NCI-H524 treated with DMSO at 0.1 percent for 48 hours (cell line): ENCODE measurements at places on chromosomes 12 and 14.
A peak's percentile ranks its signal among the peaks of the same experiment; 100 is the strongest.

DNA sequence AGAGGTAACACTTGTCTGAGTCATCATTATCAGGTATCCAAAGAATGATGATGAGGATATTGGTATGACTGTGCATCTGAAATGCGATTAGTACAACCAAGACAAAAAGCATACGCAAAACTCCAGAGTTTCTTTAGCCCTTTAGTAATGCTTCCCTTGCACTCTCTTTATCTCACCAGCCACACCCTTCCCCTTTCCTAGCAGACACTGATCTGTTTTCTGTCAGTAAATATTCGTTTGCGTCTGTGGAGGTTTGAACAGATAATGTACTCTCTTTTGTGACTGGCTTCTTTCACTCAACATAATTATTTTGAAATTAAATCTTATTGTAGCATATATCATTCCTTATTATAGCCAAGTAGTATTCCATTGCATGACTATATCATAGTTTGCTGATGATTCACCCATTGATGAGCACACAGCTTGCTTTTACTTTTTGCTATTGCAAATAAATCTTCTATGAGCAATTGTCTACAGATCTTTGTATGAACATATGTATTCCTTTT lies 775.7 kb downstream of the SLC6A15 start:
- no peak for DNase-seq

- peak; percentile 56 for DNase-seq
Measured at GRCh38 chr14:21068521-21069387, 1.4 kb upstream of the ARHGEF40 start.

DNA sequence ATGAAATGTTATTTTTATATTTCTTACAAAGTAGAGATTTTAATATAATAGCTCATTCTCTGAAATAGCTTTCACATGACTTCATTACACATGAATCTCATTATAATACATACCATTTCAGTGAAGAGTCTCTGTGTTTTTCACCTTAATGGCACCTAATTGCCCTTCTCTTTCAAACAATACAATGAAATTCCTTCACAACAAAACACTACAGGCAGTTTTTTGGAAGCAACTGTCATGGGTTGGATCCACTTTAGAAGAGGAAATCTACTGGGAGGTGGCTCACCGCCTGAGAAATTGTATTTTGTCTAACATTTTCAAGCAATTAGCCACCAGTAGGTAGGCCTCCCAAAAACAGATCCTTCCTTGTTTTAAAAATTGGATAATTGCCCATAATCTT lies 40.3 kb upstream of the RGS6 start:
- DNase-seq = no peak

DNA sequence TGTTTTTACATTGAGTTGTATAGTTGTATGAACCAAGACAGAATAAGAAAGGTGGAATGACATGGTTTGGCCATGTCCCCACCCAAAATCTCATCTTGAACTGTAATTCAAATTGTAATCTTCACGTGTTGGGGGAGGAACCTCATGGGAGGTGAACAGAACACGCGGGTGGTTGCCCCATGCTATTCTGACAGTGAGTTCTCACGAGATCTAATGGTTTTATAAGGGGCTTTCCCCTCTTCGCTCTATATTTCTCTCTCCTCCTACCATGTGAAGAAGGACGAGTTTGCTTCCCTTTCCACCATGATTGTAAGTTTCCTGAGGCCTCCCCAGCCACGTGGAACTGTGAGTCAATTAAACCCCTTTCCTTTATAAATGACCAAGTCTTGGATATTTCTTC lies 25.3 kb downstream of the DDHD1 start:
- no peak for DNase-seq

- no peak for DNase-seq
Measured at GRCh38 chr12:104463368-104463767, 6.6 kb downstream of the CHST11 start.

GRCh38 chr14:54169254-54169924 lies 212.8 kb upstream of the BMP4 start:
- DNase-seq = peak; percentile 30

DNA sequence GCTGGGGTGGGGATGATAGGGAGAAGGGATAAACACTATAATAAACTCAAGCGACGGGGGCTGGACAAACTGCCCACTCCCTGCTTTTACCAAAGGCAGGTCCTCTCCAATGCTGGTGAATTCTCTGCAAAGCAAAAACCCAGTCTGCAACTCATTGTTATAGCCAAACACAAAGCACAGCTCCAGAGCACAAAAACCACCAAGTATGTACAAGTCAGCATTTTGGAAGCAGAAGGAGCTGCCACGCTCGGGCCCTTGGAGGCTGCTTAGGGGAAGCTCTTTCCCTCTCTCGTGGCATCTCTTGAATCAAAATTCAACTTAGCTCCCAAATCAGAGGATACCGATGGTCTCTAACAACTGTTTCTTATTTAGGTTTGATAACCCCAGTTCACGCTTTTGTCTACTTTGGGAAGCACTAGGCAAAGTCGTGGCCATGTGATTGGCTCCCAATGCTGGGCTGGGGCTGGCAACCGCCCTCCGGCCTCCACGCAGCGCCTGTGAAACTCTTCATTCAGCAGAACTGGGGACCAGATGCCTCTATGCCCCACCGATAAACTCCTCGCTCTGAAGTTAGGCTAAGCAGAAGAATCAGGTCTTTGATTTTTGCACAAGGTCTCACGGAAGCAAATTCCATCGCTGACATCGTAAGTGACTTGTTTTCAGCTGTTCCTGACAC lies 158.5 kb upstream of the FOXN3 start:
- no peak for DNase-seq

DNA sequence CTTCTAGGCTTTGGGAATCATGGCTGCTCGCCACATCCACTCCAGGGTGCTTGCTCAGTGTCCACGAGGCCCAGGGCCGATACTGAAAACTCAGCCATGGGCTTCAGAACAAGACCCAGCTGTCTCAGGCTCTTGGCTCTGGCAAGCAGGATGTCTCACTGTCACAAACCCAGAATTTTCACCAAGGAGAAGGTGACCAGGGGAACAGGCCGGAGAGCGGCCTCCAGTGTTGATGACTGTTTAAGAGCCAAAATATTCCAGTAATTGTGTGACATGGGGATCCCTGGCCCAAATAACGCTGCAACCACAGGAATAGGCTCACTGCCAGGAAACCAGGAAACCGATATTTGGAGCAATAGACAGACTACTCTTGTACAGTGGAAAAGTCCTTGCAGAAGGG lies 9.8 kb upstream of the SERPINA5 start:
- DNase-seq = no peak

DNA sequence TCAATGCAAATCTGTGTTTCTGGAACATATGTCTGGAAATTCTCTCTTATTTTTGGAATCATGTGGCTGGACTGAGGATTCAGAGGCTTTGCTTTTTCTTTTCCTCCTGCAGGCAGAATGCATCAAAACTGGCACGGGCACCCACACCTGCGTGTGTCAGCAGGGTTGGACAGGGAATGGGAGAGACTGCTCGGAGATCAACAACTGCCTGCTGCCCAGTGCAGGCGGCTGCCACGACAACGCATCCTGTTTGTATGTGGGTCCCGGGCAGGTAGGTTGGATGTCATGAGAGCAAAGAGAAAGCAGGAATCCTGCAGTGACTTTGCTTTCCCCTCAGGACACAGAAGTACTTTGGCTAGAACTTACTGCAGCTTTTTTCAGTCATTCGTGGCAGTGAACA lies 90.3 kb downstream of the STAB2 start:
- no peak for DNase-seq

- DNase-seq = no peak
Measured at GRCh38 chr12:65300679-65301349, 22.3 kb downstream of the MSRB3 start.

DNA sequence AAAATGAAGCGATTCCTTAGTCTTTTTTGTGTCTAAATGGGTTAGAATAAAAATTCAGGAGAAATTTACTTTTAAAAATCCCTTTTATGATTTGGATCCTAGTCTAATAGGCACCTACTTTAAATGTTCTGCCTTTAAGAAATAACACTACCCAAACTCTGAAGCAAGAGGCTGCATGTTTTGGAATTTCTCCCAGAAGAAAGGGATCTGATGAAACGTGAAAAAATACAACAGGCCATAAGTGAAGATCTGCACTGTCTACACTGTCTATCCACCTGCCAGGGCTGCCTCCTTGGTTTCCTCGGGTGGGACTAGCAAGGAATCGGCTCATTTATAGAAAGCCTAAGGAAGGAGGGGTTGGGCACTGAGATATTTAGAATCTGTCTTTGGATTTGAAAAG lies 22.1 kb downstream of the ACVR1B start:
- DNase-seq = no peak

DNA sequence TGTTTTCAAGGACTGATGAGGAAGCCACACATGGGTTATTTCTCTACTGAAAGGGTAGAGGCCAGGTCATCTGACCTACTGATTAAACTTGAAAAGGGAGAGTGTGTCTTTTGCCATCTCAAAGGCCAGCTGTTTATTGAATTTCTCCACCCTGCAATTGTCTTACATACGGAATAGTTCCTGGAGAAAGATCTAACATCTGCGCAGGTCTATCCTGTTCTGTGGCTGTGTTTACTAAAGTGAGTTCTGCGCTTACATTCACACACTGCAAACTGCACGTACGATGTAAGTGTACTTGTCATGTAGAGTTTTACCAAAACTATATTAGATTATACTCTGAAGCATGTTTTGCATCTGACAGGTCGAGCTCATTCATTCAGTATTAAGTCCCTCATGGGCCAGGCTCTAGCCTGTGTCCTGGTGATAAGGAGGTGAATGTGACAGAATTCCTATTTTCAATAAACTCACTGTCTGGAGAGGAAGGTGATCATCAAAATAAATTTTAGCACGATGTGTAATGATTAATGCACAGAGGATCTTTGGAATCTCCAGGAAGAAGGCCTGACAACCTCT lies 96.6 kb downstream of the PRKCH start:
- DNase-seq = no peak

- DNase-seq = no peak
Measured at GRCh38 chr12:32284561-32284960, 114.8 kb upstream of the FGD4 start.

GRCh38 chr14:72607386-72608130 lies 286.3 kb downstream of the DPF3 start:
- DNase-seq = peak; percentile 92

DNA sequence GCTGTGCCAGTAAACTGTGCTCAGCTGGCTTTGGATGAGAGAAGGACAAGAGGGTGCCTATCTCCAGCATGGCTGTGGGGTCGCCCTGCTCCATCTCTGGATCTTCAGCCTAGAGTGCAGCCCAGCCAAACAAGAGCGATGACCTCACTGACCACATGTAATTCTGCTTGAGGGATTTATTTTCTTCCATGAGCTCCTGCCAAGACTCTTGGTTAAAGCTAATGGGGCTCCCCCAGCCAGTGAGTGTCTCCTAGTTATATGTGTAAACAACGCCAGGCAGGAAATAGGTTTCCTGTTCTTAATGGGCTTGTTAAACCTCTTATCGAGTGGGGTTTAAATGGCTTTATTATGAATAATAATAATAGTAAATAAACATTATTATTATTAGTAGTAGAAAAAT lies 397.2 kb downstream of the NRXN3 start:
- no peak for DNase-seq

DNA sequence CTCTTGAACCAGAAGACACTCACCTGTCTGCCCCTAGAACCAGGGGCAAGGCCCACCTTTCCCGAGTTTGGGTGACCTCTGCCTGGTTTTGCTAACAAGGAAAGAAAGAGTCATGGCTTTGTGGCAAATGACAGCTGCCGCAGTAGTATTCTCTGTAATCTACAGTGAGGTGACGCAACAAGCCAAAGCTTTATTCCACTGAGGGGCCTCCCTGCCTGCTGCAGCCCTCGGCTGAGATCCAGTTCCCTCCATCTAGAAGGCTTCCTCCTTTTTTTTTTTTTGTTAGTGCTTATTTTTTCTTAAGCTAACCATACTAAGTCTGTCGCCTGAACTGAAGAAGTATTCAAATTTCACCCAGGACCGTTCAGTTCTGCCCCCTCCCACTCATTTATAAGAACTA lies 142.3 kb upstream of the TMCC3 start:
- no peak for DNase-seq

- DNase-seq = no peak
Measured at GRCh38 chr14:36408388-36408787, 88.0 kb upstream of the MBIP start.

DNA sequence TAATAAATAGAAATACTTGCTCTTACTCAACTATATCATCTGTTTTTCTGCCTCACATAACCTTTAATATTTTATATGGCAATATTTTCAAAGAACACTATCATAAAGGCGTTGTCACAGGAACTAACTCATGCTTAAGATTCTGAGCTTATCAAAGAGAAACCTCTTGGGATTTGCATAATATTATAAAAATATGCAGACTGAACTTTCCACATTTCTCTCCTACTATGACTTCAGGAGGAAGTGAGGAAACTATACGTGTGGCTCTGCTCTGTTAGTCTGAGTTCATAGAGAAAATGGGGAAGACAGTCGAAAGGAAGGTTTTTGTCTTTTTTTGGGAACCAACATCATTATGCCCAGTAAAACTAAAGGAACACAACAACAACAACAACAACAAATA lies 124.7 kb downstream of the GARIN6 start:
- no peak for DNase-seq

DNA sequence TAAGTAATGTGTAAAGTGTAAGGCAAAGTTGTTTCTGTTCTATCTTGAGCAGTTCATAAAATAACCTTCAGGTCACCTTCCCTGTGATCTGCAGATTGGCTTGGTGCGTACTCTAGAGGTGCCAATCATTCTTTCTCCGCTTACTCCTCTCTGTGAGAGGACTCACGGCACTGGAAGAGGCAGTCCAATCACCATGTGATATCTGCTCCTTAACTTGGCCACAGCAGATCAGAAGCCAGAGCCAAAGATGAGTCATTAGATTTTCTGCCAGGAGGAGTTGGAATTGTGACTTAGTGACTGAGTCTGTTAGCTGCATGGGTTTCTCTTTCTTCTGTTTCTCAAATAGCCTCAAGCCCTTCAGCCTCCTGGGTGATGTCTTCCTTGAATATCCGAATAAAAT lies 165.5 kb downstream of the SLC41A2 start:
- no peak for DNase-seq

GRCh38 chr14:73491256-73492042 lies 716 bp downstream of the RIOX1 start:
- DNase-seq = no peak

GRCh38 chr12:125145196-125145595 lies 80.0 kb downstream of the AACS start:
- peak; percentile 88 for DNase-seq

- no peak for DNase-seq
Measured at GRCh38 chr12:123126294-123127181, 24.4 kb downstream of the PITPNM2 start.

GRCh38 chr14:24258548-24259265 lies 4.3 kb downstream of the TGM1 start:
- DNase-seq = no peak

- DNase-seq = peak; percentile 78
Measured at GRCh38 chr12:126807312-126807865, 1459.6 kb upstream of the TMEM132C start.
